ENCODE measurements at places on chromosomes 11 and 22. TPM values are rescaled to one million over a fixed set of nuclear protein-coding genes. Genes with fewer than 3 reads are reported as not detected.

DNA sequence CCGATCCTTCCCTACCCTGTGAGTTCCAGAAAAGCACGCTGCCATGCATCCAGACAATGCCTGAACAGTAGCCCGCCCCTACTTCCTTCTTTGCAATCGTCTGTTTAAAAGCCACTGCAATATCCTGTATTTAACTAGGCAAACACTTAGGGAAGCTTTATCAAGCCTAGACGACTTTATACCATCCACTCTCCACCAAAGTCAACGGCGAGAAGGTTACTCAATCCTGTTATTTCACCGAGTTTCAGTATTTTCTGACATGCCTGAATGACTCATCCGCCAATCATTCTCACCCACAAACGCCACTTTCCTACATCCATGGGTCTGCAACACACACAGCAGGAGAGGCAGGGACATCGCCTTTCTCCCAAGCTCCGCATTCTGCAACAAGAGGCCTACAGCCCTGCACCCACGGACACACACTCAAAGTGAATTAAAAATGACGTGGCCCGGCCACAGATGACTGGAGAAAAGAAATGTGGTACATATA lies 9.3 kb downstream of the CELSR1 start:
- no peak for DNase-seq

DNA sequence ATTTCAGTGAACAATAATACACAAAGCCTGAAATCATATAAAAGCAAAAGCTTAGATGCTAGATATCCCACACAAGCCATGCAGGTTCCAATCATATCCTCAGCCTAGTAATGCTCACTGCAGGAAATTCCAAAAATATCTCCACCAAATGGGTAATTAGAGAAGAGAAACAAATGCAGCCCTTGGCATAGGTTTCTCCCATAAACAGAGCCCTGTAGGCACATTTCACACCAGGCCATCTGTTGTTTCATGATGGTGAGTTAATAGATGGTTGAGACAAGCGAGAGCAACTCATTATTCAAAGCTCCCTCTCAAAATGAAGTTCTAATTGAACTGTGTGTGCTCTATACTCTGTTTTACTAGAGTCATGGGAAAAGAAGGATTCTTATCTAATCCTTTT lies 154.6 kb upstream of the TRPC6 start:
- no peak for DNase-seq

OSBP2 gene
- 5.4 TPM for total RNA-seq

DNA sequence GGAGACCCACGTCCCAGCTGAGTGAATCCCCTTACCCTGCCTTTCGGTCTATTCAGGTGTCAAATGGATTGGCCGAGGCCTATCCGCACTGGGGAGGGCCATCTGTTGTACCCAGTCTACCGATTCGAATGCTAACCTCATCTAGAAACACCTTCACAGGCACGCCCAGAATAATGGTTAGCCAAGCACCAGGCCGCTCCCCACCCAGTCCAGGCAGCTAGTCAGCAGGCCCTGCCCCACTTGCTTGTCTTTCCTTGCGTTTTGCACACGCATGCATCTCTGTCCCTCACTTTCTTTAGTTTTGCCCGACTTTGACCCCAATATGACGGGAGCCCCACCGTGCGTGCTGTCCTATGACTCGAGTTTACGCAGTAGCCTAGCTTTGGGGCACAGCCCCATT lies 31.7 kb downstream of the PARVB start:
- DNase-seq, result no peak

DNA sequence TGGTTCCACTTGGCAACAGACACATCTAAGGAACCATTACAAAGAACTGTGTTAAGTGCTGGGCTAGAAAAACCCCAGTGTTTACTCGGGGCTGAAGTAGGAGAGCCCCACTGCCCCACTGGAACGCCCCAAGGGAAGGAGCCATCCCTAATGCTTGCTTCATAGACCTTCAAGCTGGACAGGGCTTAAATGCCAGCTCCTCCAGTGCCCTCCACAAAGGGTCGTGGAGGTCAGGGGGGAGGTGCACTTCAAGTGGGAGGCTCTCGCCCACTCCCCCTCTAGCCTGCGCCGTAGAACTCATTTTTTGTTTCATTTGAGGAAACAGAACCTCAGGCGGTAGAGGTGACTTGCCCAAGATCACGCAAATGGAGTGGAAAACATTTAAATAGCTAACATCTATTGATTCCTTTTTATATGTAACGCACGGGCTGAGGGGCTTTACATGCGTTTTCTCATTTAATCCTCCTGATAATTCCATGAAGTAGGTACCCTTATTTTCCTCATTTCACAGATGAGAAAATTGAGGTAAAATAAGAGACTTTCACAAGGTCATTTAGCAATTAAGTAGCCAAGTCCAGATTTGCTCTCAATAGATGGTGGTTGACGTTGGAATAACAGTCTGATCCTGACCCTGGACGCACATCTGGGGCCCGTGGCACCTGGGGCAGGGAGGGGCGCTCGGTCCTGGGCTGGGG lies 545 bp upstream of the ZDHHC13 start:
- DNase-seq, result no peak

DNA sequence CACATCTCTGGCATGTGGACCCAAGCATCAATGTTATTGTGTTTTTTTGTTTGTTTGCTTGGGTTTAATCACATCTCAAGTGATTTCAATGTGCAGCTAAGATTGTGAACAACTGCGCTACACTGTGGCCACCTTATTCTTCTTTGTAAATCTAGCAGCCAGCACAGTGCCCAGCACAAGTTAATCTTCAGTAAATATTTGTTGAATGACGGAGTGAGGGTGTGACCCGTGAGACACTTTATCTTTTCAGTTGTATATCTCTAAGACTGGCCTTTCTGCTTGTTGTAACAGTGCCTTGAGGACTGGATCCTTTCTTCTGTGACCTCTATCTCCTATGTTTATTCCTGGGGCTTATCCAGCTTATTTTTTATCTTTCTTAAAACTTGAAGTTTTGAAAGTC lies 21.4 kb upstream of the AMOTL1 start:
- no peak for DNase-seq

DNA sequence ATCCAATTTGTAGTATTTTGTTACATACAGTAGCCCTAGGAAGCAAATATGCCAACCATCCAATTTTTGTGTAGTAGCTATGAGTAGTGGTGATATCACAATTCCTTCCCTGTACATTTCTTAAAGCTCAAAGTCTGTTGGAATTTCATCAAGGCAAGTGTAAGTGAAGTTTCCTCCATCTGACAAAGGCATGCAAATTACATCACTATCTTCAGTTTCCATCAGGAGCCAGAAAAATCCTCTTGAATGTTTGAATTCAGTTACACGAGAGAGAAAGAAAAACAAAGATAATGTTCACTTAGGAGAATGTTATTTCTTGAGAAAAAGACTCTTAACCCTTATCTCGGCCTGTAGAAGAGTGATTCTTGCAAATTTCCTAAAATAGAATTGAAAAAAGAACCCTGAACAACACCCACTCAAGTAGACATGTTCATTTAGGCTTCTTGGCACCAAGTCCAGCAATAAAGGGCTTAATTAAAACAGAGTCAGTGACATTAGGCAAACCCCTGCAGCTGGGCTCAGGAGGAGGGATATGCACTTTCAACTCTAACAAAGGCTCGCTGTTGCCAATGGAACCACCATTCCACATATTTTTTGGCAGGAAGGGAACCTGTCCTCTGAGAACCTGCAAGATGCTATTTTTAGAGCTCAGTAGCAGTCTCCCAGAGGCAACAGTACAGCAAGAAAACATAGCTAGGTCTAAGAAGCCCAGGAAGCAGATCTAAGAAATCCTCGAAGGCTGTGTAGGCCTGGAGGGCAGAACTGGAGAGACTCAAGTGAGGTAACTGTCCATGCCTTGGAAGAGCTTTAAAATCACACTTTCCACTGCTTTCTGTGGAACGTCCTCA lies 144.6 kb downstream of the CCDC81 start:
- no peak for DNase-seq

VPS26B gene
- 42.6 TPM for total RNA-seq

LRRC10B gene
- total RNA-seq, result 7.3 TPM

DNA sequence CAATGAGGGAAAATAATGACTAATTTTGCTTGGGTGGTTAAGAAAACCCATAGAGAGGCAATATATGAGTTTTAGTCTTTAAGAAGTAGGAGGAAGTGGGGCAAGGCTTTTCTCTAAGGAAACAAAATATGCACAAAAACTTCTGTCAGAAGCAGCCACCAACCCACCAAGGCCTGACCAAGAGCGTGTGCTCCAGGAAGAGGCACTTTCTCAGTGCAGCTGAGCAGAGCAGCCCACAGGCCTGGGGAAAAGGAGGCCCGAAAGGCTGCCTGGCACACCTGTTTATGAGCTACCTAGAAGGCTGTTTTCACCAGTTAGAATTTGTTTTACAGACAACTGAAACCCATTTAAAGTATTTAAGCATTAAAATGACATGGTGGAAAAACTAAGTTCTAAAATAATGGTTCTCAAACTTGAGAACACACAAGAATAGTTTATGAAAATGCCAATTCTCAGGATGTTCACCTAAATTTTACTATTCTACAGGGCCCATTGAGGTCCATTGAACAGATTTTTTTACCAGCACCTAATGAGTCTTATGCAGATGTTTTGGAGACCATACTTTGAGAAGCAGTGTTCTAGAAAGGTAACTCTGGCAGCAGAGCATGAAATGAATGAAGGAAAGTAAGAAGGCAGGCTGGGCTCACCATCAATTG lies 160.5 kb upstream of the DDI1 start:
- DNase-seq, result no peak

- no peak for DNase-seq
Observed at GRCh38 chr22:43281394-43281793, 61.8 kb downstream of the SCUBE1 start.

GAL3ST1 gene
- 4.0 TPM for total RNA-seq

GRCh38 chr11:59198726-59199125 lies 14.0 kb downstream of the MPEG1 start:
- no peak for DNase-seq

- no peak for DNase-seq
Observed at GRCh38 chr22:41308544-41308947, 7.2 kb downstream of the ZC3H7B start.

DNA sequence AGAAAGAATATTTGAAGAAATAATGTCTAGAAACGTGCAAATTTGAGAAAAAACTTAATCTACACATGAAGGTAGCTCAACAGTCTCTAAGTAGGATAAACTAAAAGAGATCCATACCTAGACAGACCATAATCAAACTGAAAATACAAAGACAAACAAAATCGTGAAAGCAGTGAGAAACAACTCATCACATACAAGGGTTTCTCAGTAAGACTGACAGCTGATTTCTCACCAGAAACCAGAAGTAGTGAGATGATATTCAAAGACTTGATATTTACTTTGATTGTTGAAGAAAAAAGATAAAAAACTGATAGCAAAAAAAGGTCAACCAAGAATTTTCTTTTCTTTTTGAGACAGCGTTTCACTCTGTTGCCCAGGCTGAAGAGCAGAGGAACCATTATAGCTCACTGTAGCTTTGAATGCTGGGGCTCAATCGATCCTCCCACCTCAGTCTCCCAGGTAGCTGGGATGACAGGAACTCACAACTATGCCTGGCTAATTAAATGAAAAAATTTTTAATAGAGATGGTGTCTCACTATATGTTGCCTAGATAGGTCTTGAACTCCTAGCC lies 17.4 kb downstream of the NPAT start:
- DNase-seq, result no peak

GRCh38 chr11:93532281-93532789 lies 10.9 kb downstream of the SMCO4 start:
- DNase-seq, result no peak

DNA sequence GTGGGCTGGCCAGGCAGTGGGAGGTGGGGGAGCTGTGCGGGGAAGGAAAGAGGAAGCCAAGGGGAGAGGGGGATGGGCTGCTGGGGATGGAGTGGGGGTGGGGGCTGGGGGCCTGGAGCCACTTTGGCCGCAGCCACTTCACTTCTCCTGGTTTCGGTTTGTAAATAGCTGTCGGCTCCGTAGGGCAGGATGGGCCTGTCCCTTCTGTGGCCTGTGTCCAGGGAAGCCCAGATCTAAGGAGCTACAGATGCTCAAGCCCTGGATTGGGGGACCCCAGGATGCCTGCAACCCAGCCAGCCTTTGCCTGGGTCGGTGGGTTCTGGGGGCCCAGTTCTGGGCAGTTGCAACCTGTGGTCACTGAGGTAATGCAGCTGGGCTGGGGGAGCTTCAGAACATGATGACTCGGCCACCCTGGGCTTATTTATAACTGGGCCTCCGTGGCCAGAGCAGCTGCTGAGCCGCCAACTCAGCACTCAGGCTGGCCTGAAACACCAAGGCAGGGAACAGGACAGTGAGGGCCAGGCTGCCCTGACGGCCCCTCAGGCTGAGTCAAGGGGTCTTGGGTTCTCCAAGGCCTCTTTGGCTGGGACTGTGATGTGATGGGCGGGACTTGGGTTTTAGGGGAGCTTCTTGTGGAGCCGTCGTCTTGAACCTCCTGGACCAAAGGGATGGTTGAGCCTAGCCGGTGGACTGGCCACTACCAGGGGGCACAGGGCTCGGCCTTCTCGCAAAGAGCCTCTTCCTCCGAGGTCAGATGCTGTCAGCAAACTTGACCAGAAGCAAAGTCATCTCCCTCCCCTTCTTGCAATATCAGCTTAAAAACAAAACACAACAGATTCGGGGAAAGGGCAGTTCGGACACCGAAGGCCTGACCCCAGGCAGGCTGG lies 15.0 kb upstream of the SLC39A13 start:
- peak; percentile 68 for DNase-seq

DNA sequence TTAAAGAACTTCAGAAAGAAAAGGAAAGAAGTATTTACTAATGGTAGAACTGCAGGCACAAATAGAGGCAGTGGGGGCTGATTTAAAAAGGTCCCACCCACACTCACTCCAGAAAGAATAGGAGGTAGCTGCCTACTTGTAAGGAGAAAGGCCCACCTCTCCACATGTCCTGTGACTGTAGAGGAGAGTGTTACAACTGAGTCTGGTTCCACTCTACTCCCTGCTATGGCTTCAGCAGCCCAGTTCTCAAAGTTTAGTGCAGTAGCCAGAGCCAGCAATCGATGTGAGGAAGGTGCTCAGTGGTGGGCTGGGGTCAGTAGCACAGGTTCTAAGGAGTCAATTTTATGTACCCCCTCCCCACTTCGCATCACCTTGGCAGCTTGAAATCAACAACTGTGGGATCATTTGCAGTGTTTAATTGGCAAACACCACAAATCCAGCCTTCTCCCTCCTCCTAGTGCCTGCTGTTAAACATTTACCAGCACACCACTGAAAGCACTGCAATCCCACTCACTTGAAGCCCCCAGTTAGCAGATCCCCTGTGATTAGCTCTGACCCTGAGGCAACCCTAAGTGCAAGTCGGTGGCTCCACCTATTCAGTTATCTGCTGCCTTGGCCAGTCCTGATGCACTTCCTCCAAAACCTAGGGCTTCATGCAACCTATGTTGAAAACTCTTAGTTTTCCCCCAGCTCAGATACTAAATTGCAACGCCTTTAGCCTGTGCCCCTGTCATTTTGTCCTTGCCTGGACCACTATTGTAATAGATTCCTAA lies 146.6 kb downstream of the BBOX1 start:
- no peak for DNase-seq

OR51B5 gene
- not detected for total RNA-seq

GRCh38 chr11:73059915-73060314 lies 82.2 kb downstream of the FCHSD2 start:
- DNase-seq, result no peak

GRCh38 chr11:87437844-87438223 lies 400.1 kb downstream of the TMEM135 start:
- DNase-seq, result no peak

BLID gene
- total RNA-seq, result not detected

SSH3 gene
- total RNA-seq, result 99.2 TPM

CD6 gene
- total RNA-seq, result 5.6 TPM

TMEM191C gene
- 1.00 TPM for total RNA-seq

Data from upper lobe of left lung (tissue), 6 donors.